ENCODE measurements at places on chromosomes 5 and 9. TPM values are rescaled to one million over a fixed set of nuclear protein-coding genes. Genes with fewer than 3 reads are reported as not detected.

DNA sequence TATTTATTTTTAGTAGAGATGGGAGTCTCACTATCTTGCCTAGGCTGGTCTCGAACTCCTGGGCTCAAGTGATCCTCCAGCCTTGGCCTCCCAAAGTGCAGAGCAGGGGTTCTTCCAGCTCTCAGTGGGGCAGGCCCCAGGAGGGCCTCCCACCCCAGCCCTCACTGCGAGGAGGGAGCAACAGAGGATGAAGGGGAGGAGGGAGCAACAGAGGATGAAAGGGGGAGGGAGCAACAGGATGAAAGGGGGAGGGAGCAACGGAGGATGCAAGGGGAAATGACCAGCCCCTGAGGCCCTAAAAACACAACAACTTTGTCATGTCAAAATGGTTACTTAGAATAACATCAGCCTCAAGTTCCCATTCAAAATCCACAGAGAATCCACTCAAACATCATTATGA, 10.0 kb downstream of the TRIM14 start:
- no peak overlapping the region for H3K4me3 ChIP-seq
- peaks cover 66% of the 10 kb centered on the region for H3K4me1 ChIP-seq
- H3K36me3 ChIP-seq = peaks cover 66% of the 10 kb centered on the region
- peak overlapping the region; percentile 96 for H3K27ac ChIP-seq
- no peaks in the 10 kb centered on the region for H3K27me3 ChIP-seq
- DNase-seq = no peak

DNA sequence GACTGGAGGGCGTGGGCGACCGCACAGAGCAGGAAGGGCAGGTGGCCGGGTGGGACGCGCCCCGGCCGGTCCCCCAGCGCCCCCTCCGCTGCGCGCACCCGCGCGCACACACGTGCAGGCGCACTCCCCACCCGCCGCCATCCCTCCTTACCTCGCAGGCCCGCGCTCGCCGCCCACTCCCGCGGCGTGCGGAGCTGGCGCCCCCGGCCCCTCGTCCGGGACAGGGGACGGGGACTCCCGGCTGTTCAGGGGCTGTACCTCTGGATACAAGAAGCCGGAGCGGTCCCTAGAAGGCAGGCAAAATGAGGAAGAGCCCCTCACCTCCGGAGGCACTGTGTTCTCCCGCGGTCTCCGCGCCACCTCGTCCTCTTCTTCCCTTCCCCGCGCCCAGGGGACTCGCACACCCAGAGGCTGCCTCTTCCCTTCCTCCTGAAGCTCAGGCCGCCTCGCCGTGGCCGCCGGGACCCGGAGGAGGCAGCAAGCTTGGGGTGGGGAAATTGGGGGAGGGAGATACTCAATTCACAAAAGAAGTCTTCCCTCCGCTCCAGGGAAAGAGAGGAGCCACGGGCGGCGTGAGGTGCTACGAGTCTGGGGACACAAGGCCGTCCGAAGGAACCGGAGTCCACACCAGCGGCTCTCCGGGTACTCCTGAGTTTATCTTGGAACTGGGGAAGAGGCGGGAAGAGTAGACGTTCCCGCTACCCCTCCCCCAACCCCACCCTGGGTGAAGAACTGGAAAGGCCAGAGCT, 1.4 kb upstream of the GABRB2 start:
- no peak overlapping the region for H3K4me3 ChIP-seq
- H3K4me1 ChIP-seq = peaks cover 9% of the 10 kb centered on the region
- H3K36me3 ChIP-seq = no peaks in the 10 kb centered on the region
- no peak for DNase-seq

DNA sequence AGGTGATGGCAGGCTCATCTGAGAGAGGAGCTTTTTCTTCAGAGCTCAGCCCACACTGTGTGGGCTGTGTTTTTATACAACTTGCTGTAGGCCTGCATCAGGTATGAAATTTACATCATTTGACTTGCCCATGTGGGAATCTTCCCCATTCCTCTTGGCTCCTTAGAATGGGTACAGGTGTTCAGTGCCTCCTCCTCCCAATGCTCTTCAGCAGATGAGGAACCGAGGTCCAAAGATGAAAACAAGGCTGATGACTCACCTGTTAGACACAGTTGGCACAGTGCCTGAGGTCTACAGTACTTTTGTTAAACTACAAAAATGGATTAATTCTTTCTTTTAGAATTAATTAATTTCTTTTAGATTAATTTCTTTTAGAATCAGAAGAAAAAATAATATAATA, 20.8 kb downstream of the PAPPA start:
- H3K4me1 ChIP-seq = no peaks in the 10 kb centered on the region
- no peak for DNase-seq
- no peak overlapping the region for H3K4me3 ChIP-seq
- no peak overlapping the region for H3K27ac ChIP-seq

- no peak overlapping the region for H3K27ac ChIP-seq
- H3K36me3 ChIP-seq = no peaks in the 10 kb centered on the region
- H3K27me3 ChIP-seq = peaks cover 3% of the 10 kb centered on the region
Measured at GRCh38 chr5:177099422-177100093, 12.8 kb downstream of the FGFR4 start.

DNA sequence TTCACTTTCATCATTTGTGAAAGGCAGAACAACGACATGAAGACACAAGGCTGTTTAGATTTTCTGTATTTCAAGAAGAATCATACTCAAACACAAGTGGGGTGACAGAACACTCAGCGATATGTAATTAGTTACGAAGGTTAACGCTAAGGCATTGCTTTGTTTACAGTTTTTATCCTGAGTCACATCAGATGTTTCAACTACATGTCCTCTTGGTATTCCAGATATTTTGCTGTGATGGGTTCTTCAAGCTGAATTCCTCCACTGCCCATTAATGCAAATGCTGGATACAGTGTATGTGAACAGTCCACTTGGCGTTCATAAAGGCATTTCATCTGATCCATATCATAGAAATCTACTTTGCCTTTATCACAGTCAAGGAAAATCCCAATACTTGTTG, 43.4 kb downstream of the TRIM36 start:
- H3K4me3 ChIP-seq = no peak overlapping the region
- no peak overlapping the region for H3K27ac ChIP-seq
- H3K4me1 ChIP-seq = no peaks in the 10 kb centered on the region
- DNase-seq = no peak
- H3K27me3 ChIP-seq = peaks cover 8% of the 10 kb centered on the region

GRCh38 chr9:108816037-108816436, 39.7 kb downstream of the ACTL7B start:
- H3K4me3 ChIP-seq = no peak overlapping the region
- no peaks in the 10 kb centered on the region for H3K4me1 ChIP-seq
- no peaks in the 10 kb centered on the region for H3K36me3 ChIP-seq
- H3K27ac ChIP-seq = no peak overlapping the region
- H3K27me3 ChIP-seq = peaks cover 11% of the 10 kb centered on the region

- H3K4me3 ChIP-seq = no peak overlapping the region
- no peaks in the 10 kb centered on the region for H3K27me3 ChIP-seq
- H3K36me3 ChIP-seq = no peaks in the 10 kb centered on the region
- H3K4me1 ChIP-seq = no peaks in the 10 kb centered on the region
- DNase-seq = no peak
Measured at GRCh38 chr5:23332650-23333251, 174.7 kb upstream of the PRDM9 start.

DNA sequence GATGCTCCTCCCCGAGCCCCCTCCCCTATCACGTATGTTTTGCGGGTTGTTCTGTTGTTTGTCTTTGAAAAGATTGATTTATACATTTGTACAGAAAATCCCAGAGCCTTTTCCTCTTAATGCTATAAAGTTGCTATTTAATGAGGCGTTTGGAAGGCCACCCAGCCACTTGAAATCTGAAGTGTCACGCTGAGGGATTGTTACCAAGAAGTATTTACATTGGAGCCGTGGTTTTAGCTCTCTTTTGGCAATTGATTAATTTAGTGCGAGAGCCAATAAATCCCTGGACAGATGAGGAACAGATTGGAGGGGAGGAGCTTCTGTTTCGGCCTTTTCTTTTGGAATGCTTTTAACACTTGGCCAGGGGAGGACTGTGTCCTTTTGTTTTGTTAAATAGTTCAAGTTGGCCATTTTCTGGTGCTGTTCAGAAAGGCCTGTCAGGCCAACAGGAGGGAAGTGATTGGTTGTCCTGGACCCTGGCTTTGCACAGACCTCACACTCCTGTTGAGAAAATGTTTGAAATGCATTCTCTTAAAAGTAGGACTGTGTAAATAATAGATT, 250.2 kb downstream of the PDZD2 start:
- no peak for DNase-seq
- H3K36me3 ChIP-seq = no peaks in the 10 kb centered on the region
- no peak overlapping the region for H3K4me3 ChIP-seq
- H3K27ac ChIP-seq = no peak overlapping the region

GRCh38 chr9:109789556-109789955, 9.6 kb downstream of the PALM2AKAP2 start:
- H3K27ac ChIP-seq = no peak overlapping the region
- DNase-seq = no peak
- H3K4me3 ChIP-seq = no peak overlapping the region
- no peaks in the 10 kb centered on the region for H3K36me3 ChIP-seq
- no peaks in the 10 kb centered on the region for H3K27me3 ChIP-seq

- no peaks in the 10 kb centered on the region for H3K36me3 ChIP-seq
- DNase-seq = no peak
- no peak overlapping the region for H3K27ac ChIP-seq
Measured at GRCh38 chr5:133564921-133565565, 47.3 kb downstream of the FSTL4 start.

Gene TLX3
- total RNA-seq = not detected

Gene IFNB1
- total RNA-seq = 0.87 TPM

Gene TAF11L10
- total RNA-seq = not detected

Gene GLDC
- 1.3 TPM for total RNA-seq

Gene QSOX2
- total RNA-seq = 21.5 TPM
